SK-N-SH (cell line): ENCODE measurements at places on chromosomes 2 and 18.

- DNase-seq, result no peak
These were observed 14.0 kb downstream of the ASPRV1 start for GRCh38 chr2:69947325-69947931.

GRCh38 chr2:128187032-128187654, 96.1 kb downstream of the UGGT1 start:
- DNase-seq, result no peak

DNA sequence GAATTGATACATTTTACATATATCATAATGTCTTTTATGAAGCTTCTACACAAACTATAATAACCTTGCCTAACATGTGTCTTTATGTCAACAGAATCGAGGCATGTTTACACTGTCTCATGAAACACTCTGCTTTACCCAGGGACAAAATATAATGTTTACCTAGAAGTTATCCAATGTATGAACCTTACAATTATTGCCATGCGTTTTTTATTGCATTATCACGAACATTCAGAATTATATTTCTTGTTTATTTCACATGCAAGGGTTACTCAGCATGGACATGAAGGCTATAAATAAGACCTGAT, 19.8 kb downstream of the LONRF2 start:
- no peak for DNase-seq

- DNase-seq, result peak; percentile 76
These were observed 103.4 kb downstream of the TNS1 start for GRCh38 chr2:217899231-217900009.

DNA sequence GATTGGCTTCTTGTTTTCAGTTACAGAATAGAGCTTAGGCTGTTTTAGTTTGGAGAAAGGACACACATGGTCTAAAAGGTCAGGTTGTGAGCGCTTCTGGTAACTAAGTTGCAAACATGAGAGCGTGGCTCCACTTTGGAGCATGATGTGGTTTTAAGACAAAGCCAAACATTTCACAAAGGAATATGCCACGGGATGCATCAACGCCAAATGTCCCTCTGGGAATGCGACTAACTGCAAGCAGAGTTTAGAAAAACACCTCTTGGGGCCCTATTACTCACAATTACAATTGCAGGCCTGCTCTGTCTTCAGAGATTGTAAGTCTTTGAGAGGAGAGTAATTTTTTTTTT, 25.4 kb downstream of the MYO7B start:
- no peak for DNase-seq

GRCh38 chr2:110958346-110959119, 162.2 kb upstream of the BCL2L11 start:
- DNase-seq, result no peak

- no peak for DNase-seq
These were observed 18.5 kb downstream of the GKN1 start for GRCh38 chr2:68992933-68993332.

GRCh38 chr2:229170171-229170570, 100.9 kb downstream of the PID1 start:
- DNase-seq, result no peak

DNA sequence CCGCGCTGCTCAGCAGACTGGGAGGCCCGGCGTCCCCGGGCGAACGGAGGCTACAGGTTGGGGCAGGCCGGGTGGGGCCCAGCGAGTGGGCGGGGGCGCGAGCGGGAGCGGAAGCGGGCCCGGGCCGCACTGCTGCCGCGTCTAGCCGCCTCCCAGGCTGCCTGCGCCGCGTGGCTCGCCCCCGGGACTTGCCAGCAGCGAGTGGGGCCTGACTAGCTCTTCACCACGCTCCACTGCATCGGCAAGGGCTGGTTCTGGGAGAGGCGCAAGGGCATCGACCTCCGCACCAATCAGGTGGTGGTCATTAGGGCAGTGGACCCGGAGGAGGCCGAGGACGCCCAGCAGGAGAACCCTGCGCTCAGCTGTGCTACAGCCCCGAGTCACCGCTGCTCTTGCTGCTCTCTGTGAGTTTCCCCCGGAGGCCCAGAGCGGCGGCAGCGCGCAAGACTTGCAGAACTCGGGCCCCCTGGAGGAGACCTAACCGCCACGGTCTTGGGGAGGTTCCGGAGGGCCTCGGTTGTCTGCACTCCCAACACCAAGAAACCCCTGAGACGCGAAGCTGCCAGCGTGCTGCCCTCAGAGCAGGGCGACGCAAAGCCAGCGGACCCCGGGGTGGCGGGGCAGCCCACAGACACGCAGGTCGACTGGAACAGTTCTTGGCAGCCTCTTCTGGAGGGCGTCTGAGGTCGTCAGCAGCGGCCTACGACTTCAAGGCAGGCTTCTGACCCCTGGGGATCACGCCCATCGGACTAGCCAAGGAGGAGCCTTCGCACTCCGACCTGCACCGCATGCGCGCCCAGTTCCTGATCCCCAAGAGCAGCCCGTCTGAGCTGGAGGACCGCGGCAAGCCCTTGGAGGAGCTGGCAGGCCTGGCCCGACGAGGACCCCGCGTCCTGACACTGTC, 27.2 kb upstream of the PTPN2 start:
- DNase-seq, result no peak

DNA sequence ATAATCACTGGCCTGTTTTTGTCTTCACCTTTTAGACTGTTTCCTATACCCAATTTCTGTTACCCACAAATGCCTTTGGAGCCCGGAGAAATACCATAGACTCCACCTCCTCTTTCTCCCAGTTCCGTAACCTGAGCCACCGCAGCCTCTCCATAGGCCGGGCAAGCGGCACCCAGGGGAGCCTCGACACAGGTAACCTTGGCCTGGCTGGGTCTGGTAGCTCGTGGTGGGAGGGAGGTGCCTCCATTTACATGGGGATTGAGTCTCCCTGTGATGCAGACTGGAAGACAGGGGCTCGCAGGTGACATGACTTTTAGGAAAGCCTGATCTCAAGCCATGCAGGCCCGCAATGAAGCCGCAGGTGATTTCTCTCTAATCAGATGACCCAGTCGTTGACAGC, 100.6 kb downstream of the CABLES1 start:
- no peak for DNase-seq

DNA sequence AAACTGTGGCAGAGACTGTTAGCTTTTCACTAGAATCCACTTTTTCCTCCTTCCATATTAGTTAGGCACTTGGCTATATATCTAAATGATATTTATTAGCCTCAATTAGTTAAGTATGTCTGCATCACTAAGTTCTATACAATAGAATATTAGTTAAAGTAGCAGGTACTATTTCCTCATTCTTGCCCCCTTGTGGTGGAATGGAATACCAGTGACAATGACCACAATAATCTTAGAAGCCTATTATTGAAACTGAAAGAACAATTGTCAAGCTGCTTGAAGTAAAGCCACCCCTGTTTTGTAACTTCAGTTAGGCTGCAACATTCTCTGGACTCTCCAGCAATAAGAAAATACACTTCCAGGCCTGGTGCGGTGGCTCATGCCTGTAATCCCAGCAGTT, 476.3 kb upstream of the VWC2L start:
- DNase-seq, result peak; percentile 23

- DNase-seq, result peak; percentile 48
These were observed 157.5 kb downstream of the MGAT5 start for GRCh38 chr2:134411279-134411827.

DNA sequence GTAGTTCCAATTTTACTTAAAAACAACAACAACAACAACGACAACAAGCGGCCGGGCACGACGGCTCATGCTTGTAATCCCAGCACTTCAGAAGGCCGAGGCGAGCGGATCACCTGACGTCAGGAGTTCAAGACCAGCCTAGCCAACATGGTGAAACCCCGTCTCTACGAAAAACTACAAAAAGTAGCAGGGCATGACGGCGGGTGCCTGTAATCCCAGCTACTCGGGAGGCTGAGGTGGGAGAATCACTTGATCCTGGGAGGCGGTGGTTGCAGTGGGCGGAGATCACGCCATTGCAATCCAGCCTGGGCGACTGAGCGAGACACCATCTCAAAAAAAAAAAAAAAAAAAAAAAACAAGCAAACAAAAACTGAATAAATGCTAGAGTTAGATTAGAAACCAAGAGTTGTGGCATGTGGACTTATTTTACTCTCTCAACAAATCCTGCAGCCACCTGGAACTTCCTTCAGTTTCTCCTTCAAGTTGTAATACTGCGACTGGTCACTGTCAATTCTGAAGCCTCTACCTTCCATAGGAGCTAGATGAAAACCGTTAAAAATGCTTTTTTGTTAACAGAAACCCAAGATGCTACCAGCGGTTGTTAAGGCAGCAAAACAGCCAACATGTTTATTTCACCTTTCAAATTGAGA, 1.3 kb downstream of the ATP5F1A start:
- no peak for DNase-seq

GRCh38 chr18:68316636-68317035, 398.3 kb downstream of the TMX3 start:
- DNase-seq, result no peak

DNA sequence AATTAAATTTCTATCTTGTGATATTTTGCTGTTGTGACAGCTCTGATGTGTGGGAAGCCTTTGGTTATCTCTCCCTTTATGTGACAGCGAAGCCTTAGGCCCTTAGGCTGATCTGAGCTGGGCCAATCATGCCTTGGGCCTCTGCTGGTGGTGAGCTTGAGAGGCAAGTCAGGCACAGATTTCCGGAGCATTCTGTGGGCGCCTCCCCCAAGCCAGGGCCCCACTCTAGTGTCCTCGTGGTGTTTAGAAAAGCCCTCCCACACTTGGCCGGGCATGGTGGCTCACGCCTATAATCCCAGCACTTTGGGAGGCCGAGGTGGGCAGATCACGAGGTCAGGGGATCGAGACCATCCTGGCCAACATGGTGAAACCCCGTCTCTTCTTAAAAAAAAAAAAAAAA, 239.8 kb downstream of the SH3RF3 start:
- DNase-seq, result no peak

GRCh38 chr2:17969661-17970060, 91.2 kb downstream of the KCNS3 start:
- DNase-seq, result no peak

DNA sequence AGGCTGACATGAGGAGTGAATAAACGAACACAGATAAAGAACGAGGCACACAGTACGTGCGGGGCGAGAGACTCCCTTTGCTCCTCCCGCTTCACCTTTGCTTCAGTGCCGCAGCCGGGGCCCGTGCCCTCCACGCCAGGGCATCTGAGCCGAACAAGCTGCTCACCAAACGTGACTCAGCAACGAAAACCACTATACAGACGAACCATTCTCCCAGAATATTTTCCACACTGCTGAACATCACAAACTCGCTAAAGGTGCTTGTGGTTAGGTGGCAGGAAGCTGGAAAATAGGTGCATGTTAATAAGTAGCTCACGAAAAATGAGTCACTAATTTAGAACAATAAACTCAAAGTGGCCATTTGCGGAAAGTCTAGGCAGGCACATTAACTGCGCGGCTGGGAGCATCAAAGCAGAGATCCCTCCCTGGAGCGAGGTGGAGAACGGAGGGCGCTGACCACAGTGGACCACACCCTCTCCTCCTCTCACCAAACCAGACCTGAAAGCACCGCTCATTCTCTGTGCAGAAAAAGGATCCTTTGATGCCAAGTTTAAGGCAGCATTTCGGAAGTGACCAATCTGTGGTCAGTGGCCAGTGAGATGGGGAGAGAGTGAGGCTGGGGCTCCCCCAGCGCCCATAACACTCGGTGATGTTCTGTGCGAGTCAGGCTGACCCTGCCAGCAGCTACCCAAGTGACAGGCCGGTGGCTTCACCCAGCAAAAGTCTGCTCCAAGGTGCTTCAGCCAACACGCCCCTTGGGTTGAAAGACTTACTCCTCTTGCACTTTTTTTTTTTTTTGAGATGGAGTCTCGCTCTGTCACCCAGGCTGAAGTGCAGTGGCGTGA, 153.2 kb downstream of the HDAC4 start:
- DNase-seq, result no peak

- DNase-seq, result no peak
These were observed 86.7 kb downstream of the TMEM18 start for GRCh38 chr2:590214-591175.

DNA sequence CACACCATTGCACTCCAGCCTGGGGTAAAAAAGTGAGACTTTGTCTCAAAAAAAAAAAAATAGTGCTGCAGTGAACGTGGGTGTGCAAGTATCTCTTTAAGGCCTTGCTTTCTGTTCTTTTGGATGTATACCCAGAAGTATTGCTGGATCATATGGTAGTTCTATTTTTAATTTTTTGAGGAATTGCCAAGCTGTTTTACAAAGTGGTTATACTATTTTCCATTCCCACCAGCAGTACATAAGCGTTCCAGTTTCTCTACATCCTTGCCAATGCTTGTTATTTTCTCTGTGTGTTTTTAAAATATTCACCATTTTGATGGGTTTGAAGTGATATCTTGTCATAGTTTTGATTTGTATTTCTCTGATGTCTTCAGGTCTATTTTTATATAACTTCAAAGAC, 13.1 kb downstream of the ARMC9 start:
- DNase-seq, result no peak

- peak; percentile 38 for DNase-seq
These were observed 209.4 kb upstream of the CXCR4 start for GRCh38 chr2:136327162-136327852.

DNA sequence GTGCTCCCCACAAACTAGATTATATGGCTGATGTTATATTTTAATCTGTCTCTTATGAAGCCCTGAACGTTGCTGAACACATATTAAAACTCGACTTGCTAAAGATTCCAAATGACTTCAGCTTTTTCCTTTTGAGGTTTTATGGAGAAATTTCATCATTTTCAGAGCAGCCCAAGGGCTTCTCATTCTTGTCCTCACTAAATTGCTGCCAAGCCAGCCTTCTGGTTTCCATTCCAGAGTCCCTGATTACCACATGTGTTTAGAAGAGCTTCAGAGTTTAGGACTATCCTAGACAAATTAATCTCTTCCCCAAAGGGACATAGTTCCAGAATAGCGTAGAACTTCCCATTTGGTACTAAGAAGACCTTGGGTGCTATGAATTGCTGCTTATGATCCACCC, 77.8 kb upstream of the CCDC195 start:
- no peak for DNase-seq
